ENCODE measurements at places on chromosomes 5 and 9.

GRCh38 chr5:52760695-52761366, 26.9 kb upstream of the ITGA1 start:
- no peak for DNase-seq

DNA sequence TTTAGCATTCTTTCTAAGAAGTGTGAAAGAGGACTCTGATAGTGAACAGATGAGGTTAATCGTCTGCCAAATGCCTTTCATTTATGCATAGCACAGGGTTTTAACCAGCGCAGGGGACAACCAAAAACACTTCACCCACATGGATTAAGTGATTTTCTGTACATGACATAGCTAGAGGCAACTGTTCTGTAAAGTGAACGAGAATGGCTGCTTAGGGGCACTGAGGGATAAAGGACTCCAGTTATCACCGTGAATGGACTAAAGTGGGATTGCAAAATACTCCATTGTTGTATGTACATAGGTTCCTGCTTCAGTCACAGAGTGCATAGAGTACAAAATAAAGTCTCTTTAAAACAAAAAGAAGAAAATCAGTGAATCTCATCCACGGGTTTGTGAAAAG, 456.8 kb downstream of the DMAC1 start:
- DNase-seq: no peak

DNA sequence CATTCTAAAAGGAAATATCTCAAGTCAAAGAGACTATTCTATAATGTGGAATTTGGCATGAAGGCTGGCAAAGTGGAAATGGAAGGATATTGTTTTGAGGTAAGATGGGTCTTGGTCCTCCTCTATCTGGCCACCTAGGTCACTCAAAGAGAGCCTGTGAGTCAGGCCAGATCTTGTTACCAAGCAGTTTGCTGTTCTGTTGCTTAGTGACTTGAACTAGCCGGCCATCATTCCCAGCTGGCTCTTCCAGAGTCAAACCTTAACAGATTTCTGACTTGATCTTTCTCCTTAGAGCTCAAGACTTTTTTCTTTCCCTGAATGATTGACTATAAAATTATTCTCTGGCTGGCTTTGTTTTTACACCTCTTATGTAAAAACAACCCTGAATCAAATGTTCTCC, 136.1 kb downstream of the PDE4D start:
- no peak for DNase-seq

DNA sequence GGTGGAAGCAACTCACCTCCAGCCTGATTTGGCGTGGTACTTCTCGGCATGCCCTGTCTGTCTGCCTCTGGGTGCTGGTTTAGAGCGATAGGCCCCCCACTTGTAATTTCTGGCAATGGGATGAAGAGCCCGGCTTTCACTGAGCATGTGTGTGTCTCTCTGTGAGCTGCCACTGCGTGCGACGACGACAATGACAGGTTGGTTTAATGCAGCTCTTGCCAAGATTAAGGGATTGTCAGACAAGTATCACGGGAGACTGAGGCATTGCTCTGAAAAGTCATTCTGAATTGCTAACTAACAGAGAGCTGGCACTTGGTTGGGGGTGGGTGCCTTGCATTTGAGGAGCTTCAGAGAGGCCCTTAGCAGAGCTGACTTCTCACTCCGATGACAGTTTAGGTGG, 348.8 kb upstream of the CLINT1 start:
- no peak for DNase-seq

DNA sequence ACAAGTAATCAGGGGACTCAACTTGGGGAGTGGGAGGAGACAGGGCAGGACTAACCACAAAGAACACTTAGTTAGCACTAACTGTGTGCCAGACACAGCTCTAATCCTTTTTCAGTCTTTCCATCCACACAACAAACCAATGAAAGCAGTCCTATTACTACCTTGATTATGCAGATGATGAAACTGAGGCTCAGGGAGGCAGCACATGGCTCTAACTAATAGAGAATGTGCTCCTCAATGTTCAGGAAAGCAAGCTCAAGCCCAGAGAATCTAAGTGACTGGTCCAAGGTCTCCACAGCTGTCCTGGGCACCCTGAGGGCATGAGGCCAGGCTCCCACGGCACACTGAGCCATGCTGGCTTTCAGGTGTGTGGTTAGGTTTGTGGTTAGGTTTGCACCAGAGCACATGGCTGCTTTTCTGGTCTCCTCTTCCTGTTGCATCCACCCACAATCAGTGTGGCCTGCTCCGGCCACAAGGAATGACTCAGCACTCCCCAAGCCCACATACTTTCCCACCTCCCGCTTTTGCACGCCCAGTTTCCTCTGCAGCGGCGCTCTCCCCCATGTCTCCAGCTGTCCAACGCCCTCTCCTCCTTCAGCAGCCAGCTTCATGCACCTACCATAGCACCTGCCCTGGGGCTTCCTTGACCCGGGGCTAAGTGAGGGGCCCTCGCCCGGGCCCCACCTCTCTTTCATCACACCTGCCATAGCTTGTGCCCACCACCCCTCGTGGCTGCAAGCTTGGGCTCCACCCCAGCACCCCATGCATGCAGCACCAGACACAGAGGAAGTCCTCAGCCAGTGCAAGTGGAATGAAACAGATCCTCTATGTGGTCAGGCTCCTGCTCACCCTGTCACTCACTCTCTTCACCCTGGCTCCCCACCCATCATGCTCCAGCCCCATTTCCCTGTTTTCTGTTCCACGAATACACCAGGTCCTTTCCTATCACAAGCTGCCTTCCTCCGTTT, 133.1 kb downstream of the GABBR2 start:
- DNase-seq: no peak

DNA sequence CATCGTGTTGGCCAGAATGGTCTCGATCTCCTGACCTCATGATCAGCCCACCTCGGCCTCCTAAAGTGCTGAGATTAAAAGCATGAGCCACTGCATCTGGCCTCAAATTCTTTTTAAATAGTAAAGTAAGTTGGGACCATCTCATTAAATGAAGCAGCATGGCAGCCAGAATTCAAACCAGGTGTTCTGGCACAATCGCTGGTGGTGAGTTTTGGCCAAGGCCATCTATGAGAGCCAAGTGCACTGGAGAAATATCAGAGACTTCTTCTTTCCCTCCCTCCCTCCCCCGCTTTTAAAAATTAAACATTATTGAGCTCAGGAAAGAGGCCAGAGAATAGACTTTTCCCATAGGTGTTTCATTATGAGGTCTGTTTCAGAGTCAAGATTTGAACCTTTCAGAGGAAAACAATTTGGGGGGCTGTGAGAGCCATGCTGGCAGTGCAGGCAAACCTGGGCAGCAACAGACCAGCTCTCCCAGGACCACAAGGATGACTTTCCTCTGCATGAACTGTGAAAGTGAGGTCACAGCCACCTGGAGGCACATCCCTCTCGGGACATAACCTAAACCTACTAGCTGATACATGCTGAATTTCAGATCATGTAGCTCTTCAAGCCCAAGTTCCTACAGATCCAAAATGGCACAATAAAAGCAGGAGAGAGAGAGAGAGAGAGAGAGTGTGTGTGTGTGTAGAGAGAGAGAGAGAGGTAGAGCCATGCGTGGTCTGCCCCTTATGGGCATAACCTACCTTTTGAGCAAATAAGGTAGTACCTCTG, 94.6 kb upstream of the DMRT1 start:
- no peak for DNase-seq

DNA sequence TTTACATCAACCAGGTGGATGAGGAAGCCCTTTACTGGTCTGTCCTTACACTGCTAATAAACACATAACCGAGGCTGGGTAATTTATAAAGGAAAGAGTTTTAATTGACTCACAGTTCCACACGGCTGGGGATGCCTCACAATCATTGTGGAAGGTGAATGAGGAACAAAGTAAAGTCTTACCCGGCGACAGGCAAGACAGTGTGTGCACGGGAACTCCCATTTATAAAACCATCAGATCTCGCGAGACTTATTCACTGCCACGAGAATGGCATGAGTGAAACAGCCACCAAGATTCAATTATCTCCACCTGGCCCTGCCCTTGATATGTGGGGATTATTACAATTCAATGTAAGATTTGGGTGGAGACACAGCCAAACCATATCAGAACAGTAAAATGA, 67.3 kb upstream of the GRAMD2B start:
- DNase-seq: no peak

DNA sequence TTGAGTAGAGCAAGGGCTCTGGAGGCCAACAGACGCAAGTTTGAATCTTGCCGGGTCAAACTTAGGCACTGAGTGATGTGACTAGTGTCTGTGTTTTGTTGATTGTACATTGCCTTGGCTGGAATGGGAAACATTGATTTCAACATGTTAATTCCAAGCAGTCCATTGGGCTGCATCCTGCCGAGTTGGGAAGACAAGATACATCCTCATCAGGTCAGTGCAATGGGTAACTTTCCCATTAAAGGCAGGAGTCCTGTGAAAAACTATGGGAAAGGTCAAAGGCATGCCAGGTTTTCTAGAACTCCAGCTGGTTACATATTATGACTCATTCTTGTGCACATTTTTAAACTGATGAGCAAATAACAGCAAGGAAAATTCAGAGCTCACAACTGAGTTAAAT, 126.5 kb upstream of the ABCA1 start:
- no peak for DNase-seq

GRCh38 chr5:88130211-88130815, 138.3 kb downstream of the TMEM161B start:
- DNase-seq: no peak

DNA sequence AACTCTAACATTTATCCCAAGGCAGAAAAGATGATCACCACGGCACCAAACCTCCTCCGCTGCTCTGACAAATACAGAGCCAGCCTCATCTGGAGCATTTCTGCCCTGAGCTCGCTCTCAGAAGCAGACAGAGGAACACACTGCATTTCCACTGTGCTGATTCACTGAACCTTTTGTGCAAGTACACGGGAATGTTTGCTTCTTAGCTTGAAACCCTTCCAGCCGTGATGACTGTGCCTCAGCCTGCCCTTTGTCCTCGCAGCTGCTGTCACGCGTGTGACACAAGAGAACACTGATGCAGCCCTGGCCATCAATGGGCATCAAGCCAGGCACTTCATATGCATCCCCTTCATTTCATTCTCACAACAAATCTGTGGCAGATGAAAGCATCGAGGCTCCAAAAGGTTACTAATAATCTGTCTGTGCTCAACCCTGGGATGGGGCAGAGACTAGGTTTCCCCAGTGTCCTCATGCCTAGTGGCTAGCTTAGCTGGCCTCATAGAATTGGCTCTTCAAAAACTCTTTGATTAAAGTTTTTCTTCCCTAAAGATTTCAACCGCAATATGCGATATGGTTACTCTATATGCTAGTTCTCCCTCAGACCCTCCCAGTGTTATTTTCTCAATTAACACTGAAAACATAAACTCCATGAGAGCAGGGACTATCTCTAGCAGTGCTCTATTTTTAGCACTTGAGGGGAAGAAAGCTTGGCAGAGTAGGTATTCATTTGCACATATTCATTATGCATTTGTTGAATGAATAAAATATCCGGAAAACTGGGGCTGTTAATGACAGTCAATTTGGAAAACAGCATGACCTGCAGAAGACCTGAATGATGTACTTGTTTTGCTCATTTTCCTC, 7.3 kb downstream of the CDC14B start:
- DNase-seq: peak; percentile 81

- DNase-seq: no peak
Measured at GRCh38 chr9:34446468-34446891, 11.9 kb downstream of the FAM219A start.

DNA sequence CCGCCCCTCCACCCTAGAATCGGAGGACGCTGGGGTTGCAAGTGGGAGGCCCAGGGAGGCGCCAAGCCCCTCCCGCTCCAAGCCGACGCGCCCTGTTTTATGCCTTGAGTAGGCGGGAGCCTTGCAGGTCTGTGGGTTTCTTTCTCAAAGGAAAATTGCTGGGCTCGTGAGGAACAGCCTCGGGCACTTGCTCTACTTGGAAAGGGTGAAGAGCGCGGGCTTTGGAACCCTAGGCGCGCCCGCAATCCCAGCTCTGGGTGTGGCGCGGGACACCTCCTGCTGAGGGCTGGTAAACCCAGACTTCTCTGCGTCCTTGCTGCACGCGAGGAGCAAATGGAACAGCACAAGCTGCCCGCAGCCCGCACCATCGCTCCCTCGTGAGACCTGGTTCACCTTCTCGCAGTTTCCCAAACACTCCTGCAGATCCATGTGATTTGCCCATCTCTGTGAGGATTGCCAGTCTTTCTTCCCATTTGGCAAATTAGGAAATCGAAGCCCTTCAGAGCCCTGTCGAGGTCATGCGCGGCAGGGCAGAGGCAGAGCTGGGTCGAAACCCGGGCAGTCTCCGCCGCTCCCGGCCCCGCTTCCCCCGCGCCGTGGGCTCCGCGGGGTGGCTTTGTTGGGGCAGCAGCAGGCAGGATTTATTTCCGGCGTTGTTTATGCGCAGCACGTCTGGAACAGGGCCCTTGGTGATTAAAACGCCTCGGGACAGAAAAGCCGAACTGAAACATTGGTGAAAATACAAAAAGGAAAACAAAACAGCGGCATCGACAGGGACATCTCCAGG, 98.4 kb upstream of the CPLX2 start:
- DNase-seq: no peak

DNA sequence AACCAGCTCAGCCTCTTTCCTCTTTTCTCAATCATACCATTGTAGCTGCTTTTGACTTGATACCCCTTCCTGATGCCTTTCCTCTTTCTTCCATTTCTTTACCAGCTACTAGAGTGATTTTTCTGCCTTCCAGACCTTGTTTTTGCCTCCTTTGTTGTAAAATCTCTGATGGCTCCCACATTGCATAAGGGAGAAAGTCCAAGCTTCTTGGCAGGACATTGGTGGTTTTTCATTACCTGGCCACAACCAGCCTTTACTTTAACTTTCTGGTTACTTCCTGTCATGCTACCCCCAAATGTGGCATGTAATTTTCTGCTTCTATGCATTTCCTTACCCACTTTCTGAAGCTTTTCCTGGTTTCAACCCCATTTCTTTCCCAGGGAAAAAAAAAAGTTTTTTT, 452.5 kb downstream of the TMEM38B start:
- DNase-seq: no peak

DNA sequence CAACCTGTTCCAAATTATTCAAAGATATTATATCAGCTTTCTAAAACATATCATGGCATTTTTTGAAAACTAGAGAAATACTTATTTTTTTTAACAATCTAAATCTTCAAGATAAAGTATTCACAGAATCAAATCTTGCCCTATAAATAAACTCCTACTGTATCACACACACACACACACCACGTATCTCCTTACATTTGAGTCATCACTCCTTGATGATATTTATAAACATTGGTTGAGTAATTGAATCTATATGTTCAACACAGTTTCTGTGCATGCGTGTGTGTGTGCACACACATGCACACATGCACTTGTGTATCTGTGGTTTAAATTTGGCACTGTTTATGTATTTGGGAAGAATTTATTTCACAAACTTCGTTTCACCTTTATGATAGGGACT, 1716.4 kb downstream of the EFNA5 start:
- no peak for DNase-seq

- DNase-seq: no peak
Measured at GRCh38 chr9:19371942-19372341, 8.1 kb downstream of the RPS6 start.

Measured in caudate nucleus (tissue), 63 donors.